ENCODE measurements at places on chromosomes 7 and 10.
A peak's percentile ranks its signal among the peaks of the same experiment; 100 is the strongest.

- DNase-seq = peak; percentile 31
These were observed 514 bp downstream of the RNF216 start for GRCh38 chr7:5780801-5781496.

GRCh38 chr10:507908-508444 is 181.5 kb downstream of the DIP2C start:
- DNase-seq = no peak

DNA sequence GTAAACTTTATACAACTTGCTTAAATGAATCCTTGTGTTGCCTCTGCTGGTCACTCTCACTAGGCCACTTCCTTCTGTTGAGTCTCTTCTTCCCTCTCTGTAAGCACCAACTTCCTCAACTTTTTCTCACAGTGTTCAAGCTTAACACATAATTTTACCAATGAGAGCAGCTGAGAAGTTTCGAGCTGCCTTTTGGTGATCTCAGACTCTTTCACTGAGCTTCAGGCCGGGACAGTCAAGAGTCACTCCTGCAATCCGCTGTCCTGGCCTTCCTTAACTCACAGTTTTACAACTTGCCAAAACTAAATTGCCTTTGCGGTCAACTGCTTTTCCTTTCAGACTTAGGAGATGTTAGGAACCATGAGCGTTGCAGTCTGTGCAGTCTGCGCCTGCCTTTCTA is 47.4 kb downstream of the PRPF18 start:
- DNase-seq = no peak

- no peak for DNase-seq
These were observed 13.6 kb downstream of the MICU1 start for GRCh38 chr10:72612203-72612826.

GRCh38 chr7:73726083-73726466 is 6.6 kb upstream of the STX1A start:
- DNase-seq = no peak

DNA sequence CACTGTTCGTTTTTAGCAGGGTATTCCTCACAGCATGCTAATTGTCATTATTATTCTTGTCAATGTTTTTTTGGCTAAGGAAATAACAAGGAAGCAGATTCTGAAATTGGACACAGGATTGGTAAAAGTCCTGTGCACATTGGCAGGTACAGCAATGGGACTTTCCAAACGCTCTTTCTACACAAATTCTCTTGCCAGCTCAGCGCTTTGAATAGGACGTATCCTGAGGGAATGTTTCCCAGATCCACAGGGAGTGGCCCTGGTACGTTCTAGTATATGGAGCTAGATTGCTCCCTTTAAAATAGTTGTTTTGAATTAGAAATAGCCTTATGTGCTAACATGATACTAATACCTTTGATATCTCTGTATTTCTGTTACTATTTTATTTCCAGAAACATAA is 82.8 kb upstream of the GRB10 start:
- no peak for DNase-seq
